ENCODE measurements at places on chromosomes 4 and X.
A peak's percentile ranks its signal among the peaks of the same experiment; 100 is the strongest.

DNA sequence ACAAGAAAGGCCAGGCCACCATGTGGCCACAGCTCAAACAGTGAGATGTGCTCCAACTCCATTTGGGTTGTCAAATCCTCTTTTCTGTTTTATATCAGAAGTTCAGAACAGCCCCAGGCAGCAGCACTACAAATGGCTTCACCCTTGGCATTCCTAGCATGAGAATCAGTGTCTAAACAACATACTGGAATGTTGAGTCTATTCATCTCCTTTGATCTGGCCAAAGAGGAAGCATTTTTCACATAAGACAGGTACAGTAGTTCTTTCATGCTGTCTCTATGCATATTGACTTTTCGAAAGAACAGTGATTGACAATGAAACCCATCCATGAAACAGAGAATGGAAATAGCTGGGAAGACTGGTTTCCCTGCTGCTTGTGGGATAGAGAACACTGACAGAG, 289.5 kb downstream of the USP46 start:
- DNase-seq, result no peak

DNA sequence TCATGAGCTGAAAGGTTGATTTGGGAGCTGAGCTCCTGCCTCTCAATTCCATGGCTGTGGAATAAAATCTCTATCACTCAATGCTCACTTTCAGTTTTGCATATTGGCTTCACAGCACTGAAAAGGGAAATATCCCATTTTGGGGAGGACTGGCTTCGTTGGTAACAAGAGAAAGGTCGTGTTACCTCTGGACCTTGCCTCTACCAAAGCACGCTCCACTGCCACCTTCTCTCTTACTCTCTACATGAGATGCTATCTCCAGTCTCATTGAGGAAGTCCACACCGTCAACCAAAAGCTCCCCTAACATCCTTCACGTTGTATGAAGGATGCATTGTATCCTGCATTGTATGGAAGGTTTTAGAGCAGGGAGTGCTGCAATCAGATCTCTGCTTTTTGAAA, 195.0 kb upstream of the LDB2 start:
- no peak for DNase-seq

GRCh38 chrX:77953708-77954107, 15.7 kb downstream of the PGAM4 start:
- DNase-seq, result no peak

GRCh38 chrX:16185725-16186136, 18.4 kb downstream of the MAGEB17 start:
- no peak for DNase-seq

DNA sequence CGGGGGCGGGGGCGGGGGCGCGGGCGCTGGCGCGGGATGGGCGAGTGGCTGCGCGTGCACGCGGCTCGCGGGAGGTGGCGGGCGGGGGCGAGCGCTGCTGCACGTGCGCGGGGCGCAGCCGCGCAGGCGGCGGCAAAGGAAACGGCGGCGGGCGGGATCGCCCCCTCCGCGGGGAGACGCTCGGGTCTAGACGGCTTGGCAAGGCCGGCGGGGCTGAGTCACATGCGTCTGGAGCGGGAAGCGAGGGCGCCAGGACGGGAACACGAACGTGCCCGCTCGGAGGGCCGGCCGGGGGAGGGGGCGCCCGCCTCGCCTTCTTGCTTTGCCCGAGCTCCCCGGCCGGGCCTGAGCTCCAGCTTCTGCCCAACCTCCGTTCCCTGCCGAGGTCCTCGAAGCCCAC, 4.3 kb upstream of the HAUS7 start:
- no peak for DNase-seq

DNA sequence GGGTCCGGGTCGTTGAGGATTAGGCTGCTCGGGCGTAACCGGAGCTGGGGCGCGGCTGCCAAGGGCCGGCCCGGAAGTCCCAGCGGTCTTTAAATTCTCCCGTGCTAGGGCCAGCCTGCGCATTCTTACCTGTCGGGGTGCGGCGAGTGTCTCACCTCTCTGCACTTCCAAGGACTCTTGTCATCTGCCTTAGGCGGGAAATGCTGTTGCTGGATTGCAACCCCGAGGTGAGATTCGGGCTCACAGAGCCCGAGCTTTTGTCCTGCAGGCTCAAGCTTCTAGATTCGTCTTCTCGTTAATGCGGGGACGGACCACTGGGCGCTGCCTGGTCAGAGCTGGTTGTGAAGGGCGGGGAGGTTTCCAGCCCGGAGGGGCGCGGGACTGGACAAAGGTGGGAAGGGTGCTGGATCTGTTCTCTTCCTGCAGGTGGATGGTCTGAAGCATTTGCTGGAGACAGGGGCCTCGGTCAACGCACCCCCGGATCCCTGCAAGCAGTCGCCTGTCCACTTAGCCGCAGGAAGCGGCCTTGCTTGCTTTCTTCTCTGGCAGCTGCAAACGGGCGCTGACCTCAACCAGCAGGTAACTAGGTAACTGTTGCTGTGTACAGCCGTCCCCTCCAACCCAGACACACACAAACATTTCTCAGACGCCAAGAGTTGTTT, at the start of gene ANKRD37:
Gene ANKRD37, plus strand, starts transcription at position 118 of the 662 bp plus-strand sequence. Its CDS starts 83 bp downstream, at position 201.
- DNase-seq, result no peak

- no peak for DNase-seq
Observed at GRCh38 chrX:9807355-9808182, 21.3 kb downstream of the SHROOM2 start.

DNA sequence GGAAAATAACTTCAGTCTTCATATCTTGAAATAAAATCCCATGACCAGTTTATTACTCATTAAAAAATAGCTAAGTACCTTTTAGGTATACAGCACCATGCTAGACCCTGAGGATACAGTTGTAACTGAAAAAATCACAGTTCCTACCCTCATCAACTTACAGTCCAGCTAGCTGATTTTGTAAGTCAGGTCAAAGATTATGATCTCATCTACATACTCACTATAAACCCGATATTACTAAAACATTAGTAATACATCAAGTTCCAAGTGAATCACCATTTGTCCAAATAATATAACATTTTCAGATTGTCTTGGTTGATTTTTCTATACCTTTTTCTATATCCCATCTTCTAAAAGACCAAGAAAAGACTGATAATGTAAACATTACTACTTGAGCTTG, 333.9 kb downstream of the INPP4B start:
- no peak for DNase-seq

GRCh38 chr4:174828845-174829701, at the start of gene GLRA3:
GLRA3 (minus strand) TSS chr4:174829247; CDS start chr4:174828811, 436 bp downstream.
- DNase-seq, result peak; percentile 73

- DNase-seq, result no peak
Observed at GRCh38 chr4:140094438-140095420, 59.3 kb downstream of the MAML3 start.

DNA sequence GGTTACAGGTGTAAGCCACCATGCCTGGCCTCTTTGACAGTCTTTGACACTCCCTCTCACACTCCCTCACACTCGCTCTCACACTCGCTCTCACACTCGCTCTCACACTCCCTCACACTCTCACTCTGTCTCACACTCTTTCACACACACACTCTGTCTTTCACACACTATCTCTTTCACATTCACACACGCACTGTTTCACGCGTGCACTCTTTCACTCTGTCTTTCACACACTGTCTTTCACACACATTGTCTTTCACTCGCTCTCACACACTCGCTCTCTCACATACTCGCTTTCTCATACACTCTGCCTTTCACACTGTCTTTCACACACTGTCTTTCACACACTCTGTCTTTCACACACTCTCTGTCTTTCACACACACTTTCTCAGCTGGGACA, 167.1 kb upstream of the CXCL13 start:
- no peak for DNase-seq

GRCh38 chr4:64144994-64145393, 264.3 kb downstream of the TECRL start:
- no peak for DNase-seq

All from NCI-H526 treated with DMSO at 0.1 percent for 48 hours (cell line).